ENCODE measurements at places on chromosomes 7 and 10.

DNA sequence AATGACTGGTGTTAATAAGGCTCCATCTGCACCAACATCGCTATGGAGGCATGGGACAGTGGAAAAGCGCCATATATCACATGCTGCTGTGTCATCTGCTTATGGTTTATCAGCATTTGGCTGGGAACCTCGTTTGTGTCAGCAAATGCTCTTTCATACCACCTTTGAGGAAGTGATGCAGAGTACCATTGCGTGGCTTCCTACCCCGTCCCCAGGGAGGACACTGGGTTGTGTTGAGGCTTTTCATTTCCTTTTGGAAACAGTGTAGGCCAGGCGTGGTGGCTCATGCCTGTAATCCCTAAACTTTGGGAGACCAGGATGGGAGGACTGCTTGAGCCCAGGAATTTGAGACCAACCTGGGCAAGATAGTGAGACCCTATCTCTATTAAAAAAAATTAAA is 6.8 kb downstream of the TACR2 start:
- no peak for DNase-seq

GRCh38 chr10:66381045-66381444 is 544.8 kb upstream of the LRRTM3 start:
- DNase-seq = no peak

GRCh38 chr10:24035761-24036160 is 173.2 kb upstream of the KIAA1217 start:
- DNase-seq = no peak

- DNase-seq = no peak
Observed at GRCh38 chr7:102925976-102926782, 13.4 kb downstream of the LRRC17 start.

GRCh38 chr10:113230011-113230610 is 280.1 kb downstream of the TCF7L2 start:
- no peak for DNase-seq

DNA sequence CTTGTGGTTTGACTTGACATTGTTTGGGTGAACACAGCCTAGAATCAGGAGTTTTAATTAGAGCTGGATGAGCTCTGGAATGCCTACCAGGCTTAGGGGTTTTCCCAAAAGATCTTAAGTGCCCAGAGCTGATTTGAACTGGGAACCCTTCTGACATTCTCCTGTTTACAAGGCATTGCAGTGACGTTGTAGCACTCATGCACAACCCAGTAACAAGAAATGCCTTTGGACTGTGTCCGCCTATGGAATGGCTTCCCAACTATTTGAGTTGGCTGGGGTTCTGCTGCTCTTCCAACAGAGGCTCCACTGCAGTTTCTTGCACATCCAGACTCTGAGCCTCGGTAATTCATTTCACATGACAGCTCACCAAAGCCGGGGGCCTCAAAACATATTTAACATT is 76.7 kb upstream of the MKX start:
- no peak for DNase-seq

GRCh38 chr7:41928166-41928565 is 225.3 kb upstream of the INHBA start:
- no peak for DNase-seq

DNA sequence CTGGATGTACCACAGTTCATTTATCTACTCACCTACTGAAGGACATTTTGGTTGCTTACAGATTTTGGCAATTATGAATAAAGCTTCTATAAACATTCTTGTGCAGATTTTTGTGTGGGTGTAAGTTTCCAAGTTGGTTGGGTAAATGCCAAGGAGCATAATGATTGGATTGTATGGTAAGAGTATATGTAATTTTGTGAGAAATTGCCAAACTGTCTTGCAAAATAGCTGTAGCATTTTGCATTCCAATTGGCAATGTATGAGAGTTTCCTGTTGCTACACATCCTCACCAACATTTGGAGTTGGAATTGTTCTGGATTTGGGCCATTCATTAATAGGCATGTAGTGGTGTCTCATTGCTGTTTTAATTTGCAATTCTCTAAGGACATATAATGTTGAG is 33.9 kb upstream of the HYAL4 start:
- DNase-seq = no peak

- DNase-seq = no peak
Observed at GRCh38 chr7:27295236-27295635, 52.6 kb downstream of the EVX1 start.

GRCh38 chr10:4061441-4061951 is 276.5 kb upstream of the KLF6 start:
- DNase-seq = no peak

- DNase-seq = no peak
Observed at GRCh38 chr7:131330299-131330698, 2.6 kb downstream of the MKLN1 start.

GRCh38 chr7:7452652-7453051 is 83.0 kb downstream of the COL28A1 start:
- no peak for DNase-seq

- no peak for DNase-seq
Observed at GRCh38 chr7:22319424-22320403, 37.2 kb downstream of the RAPGEF5 start.

GRCh38 chr7:134028853-134029252 is 98.3 kb upstream of the LRGUK start:
- no peak for DNase-seq

- no peak for DNase-seq
Observed at GRCh38 chr10:87966459-87966858, 103.0 kb downstream of the PTEN start.

DNA sequence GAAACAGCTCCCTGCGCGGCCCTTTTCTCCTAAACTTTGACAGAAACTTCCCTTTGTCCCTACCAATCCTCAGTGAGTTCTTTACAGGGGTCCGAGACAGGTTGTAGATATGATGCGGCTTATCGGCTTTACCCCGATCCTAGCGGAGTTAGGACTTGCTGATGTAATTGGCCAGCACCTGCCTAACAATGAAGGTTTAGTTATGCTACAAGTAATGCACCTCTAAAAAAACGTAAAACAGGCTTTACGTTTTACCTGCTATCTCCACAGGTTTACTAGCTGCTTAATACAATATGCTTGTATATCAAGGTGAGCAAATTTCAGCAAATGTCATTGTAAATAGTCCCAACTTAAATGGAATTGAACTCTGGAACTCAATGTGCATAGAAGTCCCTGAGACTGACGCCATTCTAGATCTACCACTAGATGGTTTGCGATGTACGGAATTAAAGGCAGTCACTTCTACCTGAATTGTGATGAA is 697 bp upstream of the SNX13 start:
- no peak for DNase-seq

Data from stimulated activated CD4-positive, alpha-beta T cell treated with anti-CD3 and anti-CD28 coated beads, Interleukin-12 subunit alpha, Interleukin-12 subunit beta, amount 100 ng/mL, for 48 hours (primary cell).